ENCODE measurements at places on chromosomes 2 and 18.

DNA sequence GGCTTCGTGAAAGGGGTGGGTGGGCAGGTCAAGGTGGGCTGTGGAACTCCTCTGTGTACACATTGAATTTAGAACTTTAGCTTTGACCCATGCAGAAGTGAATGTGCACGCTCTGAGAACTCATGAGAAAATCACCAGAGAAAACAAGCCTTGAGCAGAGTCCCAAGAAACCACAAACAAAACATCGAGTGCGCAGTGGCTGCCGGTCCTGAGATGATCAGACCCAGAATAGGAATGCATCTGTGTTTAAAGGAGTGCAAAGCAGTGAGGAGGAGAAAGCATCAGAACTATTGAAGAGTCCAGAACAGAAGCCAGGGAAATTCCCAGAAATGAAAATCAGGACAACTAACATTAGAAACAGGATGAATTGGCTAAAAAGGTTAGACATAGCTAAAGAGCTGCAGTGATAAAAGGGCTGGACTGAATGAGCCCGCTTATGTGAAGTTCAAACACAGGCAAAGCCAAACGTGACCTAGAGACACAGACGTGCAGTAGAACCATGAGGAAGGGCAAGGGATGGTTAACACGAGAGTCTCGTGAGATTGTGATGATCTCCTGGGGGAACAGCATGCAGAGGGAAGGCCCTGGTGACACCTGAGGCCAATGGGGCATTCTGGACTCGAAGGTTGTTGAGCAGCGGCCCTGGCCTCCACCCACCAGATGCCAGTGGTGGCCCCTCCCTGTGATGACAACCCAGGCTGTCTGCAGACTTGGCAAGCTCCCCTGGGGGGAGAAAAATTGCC is 16.4 kb upstream of the TXNL4A start:
- no peak for DNase-seq

GRCh38 chr2:127004893-127005600 is 101.9 kb downstream of the BIN1 start:
- no peak for DNase-seq

DNA sequence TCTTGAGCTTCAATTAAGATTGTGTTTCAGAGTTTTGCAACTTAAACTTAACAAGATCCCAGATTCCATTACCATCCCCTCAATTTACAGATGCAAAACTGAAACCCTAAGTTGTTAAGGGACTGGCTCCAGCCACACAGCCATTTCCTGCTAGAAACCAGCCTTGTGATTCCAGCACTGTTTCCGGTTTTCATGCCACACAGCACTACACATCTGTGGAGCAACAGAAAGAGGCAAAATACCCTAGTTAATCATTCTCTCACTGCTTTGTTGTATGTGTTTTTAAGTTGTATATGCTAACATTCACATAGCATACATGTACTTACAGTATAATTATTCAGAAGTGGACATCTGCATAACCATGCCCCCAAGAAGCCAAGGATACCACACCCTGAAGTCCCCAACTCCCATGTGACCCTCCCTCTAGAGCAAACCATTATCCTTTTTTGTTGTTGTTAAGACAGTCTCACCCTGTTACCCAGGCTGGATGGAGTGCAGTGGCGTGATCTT is 87.4 kb downstream of the MYO5B start:
- DNase-seq = no peak

GRCh38 chr2:138210487-138210886 is 246.2 kb downstream of the HNMT start:
- DNase-seq = no peak

DNA sequence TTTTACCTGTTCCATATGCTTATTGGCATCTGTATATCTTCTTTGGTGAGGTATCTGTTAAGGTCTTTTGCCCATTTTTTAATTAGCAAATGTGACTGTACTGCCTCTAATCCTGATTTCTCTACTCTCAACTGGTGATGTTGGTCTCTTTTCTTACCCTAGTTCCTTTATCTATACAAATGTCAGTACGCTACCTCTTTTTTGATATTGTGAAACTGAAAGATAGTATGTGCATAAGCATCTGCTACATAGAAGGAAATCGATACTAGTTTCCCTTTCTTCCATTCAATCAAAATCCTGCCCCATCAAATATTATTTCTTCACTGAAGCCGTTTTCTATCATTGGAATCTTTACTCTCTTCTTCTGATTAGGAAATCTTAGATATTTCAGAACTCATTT is 194.9 kb upstream of the SPOPL start:
- no peak for DNase-seq

DNA sequence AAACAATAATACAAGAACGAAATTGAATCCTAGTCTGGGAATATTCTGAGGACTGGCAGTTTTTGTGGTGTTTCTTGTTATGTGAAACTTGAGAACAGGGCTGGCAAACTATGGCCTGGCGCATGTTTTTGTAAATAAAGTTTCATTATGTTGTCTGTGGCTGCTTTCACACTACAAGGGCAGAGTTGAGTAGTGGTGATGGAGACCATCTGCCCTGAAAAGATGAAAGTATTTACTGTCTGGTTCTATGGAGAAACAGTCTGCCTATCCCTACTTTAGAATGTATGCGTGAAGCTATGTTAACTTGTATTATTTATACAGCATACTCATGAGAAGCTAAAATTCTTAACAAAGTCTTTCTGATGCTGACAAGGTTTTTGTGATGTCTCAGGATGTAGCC is 351.9 kb downstream of the LRRTM1 start:
- DNase-seq = no peak

GRCh38 chr18:59359576-59359952 is 499 bp upstream of the LMAN1 start:
- no peak for DNase-seq

GRCh38 chr2:38528008-38528442 is 74.7 kb downstream of the HNRNPLL start:
- no peak for DNase-seq

- no peak for DNase-seq
Measured at GRCh38 chr2:224518806-224519580, 66.2 kb downstream of the CUL3 start.

GRCh38 chr2:134235510-134236144 is 18.2 kb upstream of the MGAT5 start:
- DNase-seq = no peak

DNA sequence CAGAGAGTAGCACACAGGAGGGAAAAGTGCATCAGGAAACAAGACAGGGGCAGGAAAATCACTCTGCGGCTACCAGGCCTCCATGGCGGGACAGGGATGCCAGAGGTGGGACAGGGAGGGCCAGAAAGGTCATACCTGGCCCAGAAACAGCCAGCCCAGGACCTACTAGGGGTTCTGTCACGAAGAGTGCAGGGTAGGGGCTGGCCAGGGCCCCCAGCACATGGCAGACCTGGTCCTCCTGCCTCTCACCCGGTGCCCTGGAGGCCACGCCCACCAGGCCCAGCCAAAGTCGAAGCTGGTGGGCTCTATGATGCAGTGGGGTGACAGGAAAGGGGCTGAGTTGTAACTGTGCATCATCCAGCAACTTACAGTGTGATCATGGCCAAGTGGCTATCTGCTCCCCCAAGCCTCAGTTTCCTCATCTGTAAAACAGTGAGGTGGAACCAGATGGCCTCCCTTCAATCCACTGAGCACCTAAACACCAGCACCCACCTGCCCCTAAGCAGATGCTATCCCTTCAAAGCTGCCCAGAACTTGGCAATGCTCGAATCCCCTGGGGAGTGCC is 10.6 kb downstream of the CYP26B1 start:
- no peak for DNase-seq
